Natural killer cell (primary cell): ENCODE measurements at places on chromosomes 6 and 20. TPM values are rescaled to one million over a fixed set of nuclear protein-coding genes. Genes with fewer than 3 reads are reported as not detected.

GRCh38 chr20:59643615-59644061, 39.3 kb downstream of the PHACTR3 start:
- H3K4me1 ChIP-seq, result no peaks in the 10 kb centered on the region
- H3K36me3 ChIP-seq, result no peaks in the 10 kb centered on the region
- no peak overlapping the region for H3K4me3 ChIP-seq
- H3K27me3 ChIP-seq, result no peaks in the 10 kb centered on the region
- H3K27ac ChIP-seq, result no peak overlapping the region

DNA sequence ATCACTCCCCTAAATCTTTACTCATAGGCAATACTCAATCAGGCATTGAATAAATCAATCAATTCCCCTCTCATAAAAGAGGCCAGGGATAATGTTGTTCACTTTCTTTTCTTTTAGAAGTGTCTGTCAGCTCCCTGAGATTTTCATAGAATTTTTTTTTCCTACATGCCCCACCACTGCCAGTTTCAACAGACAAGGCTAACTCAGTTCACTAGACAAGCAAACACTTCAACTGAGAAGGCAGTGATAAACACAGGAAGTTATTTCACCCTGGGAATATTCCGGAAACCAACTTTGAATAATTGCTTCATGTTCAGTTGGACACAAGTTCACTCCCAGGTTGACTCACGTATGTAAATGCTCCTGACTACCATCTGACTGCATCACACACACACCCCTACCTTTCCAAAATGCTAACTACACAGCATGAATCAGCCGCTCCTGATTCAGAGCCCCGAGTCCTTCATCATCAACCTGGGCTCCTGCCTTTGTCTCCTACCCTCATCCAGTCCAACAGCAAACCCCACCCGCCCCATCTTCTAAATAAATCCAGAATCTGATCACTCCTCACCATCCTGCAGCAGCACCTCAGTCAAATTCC, 143.9 kb downstream of the BCAS1 start:
- H3K4me1 ChIP-seq, result peaks cover 16% of the 10 kb centered on the region
- H3K36me3 ChIP-seq, result no peaks in the 10 kb centered on the region
- no peak overlapping the region for H3K4me3 ChIP-seq
- H3K27me3 ChIP-seq, result no peaks in the 10 kb centered on the region
- peak overlapping the region; percentile 46 for H3K27ac ChIP-seq

DNA sequence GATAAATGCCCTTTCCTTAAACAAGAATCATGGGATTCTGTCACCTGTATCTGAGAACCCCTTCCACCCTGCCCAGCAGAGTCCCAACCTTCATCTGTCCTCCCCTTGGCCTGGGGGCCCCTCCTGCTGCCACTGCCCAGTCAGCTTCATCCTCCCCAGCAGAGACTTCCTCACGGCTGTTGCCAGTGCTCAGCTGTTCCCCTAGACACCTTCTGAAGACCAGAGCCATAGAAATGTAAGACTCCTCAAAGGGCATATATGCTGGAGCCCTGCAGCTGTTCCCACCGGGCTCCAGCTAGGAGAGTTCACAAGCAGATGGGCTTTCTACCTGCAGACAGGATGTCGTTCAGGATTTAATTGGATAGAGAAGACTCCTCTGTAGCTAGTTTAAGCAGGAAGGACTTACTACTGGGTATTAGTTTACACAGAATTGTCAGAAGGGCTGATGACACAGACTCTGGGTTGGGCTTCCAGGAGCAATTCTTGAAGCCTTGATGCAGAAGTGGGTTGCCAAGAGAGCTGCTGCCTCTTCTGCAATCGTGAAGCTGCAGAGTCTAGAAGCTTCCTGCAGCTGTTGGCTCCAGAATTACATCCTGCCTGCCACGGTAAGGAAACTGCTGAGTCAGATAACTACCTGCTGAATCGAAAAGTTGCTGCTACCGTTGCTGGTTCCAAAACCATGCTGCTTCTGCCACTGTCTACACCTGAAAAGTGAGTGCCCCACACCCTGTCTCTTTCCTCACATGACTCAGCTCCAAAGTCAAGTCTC, 57.1 kb upstream of the MLN start:
- no peak overlapping the region for H3K4me3 ChIP-seq
- H3K27ac ChIP-seq, result no peak overlapping the region
- no peak for DNase-seq
- no peaks in the 10 kb centered on the region for H3K36me3 ChIP-seq

DNA sequence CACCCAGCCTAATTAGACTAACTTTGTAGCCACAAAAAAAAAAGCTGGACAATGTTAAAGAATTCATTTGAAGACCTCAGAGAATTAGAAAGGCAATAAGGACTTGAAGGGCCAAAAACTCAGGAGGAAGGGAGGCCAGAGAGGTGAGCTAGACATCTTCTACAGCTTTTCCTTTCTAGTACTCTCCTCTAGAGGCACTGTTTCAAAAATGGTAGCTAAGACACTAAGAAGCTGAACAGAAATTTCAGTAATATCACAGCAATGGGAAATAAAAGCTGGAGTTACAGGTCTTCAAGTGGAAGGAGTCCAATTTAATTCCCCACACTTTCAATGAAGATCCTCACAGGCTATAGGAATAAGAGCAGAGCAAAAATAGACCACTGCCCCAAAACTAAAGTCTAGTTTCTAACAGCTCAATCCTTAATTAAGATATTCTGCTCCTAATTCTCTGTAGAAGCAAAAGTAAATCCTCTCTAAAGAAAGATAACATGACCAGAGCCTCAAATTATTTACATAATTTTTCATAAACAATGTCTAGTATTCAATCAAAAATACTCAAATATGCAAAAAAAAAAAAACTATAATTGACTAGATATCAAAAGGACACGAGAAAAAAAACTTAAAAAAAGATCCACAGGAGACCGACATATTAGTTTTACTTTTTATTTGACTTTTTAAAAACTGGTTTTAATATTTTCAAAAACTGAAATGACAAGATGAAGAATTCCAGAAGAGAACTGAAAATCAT, 63.7 kb downstream of the RNGTT start:
- no peaks in the 10 kb centered on the region for H3K27me3 ChIP-seq
- no peak overlapping the region for H3K4me3 ChIP-seq
- peaks cover 21% of the 10 kb centered on the region for H3K36me3 ChIP-seq

DNA sequence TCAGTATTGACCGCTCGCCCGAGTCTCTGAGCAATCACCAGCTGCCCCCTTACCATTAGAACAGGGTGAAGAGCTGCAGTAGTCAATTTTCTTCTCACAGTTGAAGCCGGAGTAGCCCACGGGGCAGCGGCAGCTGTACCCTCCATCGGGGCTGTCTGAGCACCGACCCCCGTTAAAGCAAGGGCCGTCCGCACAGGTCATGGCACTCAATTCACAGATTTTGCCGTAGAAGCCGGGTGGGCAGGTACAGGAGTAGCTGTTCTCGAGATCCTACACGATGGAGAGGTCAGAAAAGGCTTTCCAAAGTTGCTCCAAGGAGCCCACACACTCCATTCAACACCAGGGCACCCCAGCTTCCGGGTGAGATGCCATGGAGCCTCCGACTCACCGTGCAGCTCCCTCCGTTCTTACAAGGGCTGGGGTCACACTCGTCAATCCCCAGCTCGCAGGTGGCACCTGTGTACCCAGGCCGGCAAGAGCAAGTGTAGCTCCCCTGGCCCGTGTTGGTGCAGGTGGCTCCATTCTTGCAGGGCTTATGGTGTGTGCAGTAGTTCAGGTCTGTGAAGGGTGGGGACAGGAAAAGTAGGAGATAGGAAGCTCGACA, 5.9 kb downstream of the DLL1 start:
- H3K36me3 ChIP-seq, result peaks cover 16% of the 10 kb centered on the region
- peaks cover 42% of the 10 kb centered on the region for H3K4me1 ChIP-seq
- no peak overlapping the region for H3K4me3 ChIP-seq
- H3K27ac ChIP-seq, result no peak overlapping the region

DNA sequence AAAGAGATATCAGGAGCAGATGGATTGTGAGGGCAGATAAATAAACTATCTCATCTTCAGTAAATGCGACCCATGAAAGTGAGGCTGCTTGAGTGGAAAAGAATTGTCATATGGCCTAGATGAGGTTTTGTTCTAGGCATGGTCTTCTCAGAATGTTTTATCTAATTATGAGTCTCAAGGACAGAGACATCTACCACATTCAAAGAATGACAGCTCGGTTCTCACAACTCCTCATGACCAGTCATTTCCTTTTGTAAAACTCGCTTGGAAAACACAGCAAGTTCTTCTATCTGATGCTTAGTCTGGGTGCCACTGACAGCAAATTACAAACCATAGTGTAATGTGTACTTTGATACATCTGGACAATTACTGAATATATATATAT, 140.5 kb downstream of the CCDC170 start:
- DNase-seq, result no peak
- H3K36me3 ChIP-seq, result no peaks in the 10 kb centered on the region
- no peak overlapping the region for H3K4me3 ChIP-seq
- no peaks in the 10 kb centered on the region for H3K4me1 ChIP-seq

DNA sequence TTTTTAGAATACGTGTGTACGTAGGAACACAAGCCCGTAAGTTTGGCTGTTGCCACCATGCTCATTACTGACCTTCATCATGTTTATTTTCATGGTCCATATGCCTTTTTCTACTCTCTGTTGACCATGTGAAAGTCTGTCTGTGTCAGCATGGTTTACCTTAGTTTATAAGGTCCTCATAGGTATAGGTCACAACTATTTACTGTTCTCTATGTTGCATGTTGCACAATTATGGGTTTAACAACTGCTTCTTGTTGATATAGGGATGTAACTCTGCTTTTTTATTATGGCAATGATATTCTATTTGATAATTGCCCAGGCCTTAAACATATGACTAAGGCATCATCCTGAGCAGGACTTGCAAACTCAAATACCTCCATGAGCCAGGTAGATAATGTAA, 13.4 kb upstream of the RANBP9 start:
- H3K27me3 ChIP-seq, result no peaks in the 10 kb centered on the region
- no peak overlapping the region for H3K27ac ChIP-seq
- DNase-seq, result no peak
- H3K4me1 ChIP-seq, result peaks cover 23% of the 10 kb centered on the region
- no peak overlapping the region for H3K4me3 ChIP-seq

DNA sequence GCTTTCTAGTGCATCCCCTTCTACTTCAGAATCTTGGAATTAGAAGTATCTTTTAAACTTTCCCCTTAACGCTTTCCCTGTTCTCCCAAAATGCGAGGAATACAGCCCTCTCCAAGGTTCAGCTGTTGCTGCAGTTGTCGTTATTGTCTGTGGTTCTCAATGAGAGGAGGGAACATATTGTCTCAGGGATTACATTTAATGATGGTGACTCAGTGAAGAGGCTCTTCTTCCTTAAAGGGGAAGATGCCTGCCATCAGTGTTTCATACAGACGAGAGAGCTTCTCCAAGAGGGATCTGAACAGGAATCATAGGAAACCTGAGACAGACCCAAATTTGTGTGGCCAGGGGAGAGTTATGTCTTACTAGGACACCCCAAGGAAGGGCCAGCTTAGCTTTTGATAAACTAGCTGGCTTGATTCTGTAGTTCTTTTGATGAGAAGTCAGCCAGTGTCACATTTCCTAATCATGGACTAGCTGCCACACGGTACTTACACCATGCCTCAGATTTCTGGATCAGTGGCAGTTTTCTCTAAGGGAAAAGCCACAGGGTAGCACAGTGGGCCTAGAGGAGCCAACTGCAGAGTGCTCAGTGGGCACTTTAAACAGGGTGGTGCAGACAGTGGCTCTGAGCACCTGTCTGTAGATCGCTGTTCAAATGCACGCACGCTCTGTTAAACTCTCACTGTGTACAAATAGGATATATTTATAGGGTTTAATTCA, 59.7 kb upstream of the TMEM181 start:
- H3K27ac ChIP-seq, result no peak overlapping the region
- H3K36me3 ChIP-seq, result peaks cover 29% of the 10 kb centered on the region
- DNase-seq, result no peak
- H3K4me3 ChIP-seq, result no peak overlapping the region
- H3K27me3 ChIP-seq, result no peaks in the 10 kb centered on the region
- no peaks in the 10 kb centered on the region for H3K4me1 ChIP-seq

DNA sequence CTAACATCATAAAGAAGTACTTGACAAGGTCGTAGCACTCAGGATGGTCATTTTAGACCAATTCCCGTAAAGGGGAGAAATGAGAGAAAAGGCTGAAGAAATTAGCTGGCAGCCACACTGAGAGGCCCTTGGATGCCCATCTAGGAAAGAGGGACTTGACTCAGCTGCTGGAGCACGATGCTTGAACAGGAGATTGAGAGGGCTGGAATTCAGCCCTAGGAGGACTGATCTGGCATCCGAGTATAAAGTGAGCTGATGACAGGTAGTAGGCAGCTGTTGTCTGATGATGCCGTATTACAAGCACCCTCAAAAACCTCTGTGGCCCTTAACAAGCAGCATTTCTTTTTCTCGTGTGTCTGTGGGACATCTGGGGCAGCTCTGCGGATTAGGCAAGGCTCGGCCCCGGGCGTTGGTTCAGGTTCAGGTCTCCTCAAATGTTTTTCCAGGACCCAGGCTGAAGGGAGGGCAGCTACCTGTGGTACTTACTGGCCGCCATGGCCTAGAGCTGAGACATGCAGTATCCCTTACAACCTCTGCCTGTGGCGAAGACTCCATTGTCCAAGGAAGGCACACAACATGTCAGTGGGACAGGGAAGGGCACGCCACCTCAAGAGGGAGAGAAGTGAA, 219.6 kb upstream of the SNX9 start:
- peaks cover 6% of the 10 kb centered on the region for H3K4me1 ChIP-seq
- H3K4me3 ChIP-seq, result no peak overlapping the region
- no peaks in the 10 kb centered on the region for H3K27me3 ChIP-seq
- H3K36me3 ChIP-seq, result no peaks in the 10 kb centered on the region
- DNase-seq, result no peak

- no peak for DNase-seq
- H3K4me3 ChIP-seq, result no peak overlapping the region
- peaks cover 10% of the 10 kb centered on the region for H3K4me1 ChIP-seq
- H3K36me3 ChIP-seq, result peaks cover 6% of the 10 kb centered on the region
- no peaks in the 10 kb centered on the region for H3K27me3 ChIP-seq
Measured at GRCh38 chr6:161130967-161131766, 139.6 kb downstream of the MAP3K4 start.

DNA sequence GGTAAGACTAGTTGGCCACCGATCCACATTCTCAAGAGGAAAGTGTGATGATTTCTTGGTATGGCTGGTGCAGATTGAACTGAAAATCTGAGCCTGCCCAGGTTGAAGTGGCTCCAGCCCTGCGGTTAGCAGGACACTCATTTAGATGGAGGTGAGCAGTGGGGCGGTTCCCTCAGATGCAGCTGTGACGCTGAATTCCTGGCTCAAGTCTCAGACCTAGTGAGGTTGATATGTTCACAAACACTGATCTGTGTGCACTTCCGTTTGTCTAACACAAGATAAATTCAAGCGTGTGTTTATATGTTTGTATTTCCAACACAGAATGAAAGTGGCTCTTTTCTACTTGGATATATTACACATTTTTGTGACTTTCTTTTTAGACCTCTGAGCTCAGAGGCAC, 83.4 kb upstream of the FRMD1 start:
- no peaks in the 10 kb centered on the region for H3K27me3 ChIP-seq
- H3K4me3 ChIP-seq, result no peak overlapping the region
- no peaks in the 10 kb centered on the region for H3K4me1 ChIP-seq
- no peak overlapping the region for H3K27ac ChIP-seq
- DNase-seq, result no peak

Gene FUCA2
- total RNA-seq, result 15.5 TPM

Gene LTA
- total RNA-seq, result 7.6 TPM

Gene CCN5
- total RNA-seq, result not detected

Gene BANF2
- total RNA-seq, result not detected

Gene AVP
- not detected for total RNA-seq

Gene BMP6
- 0.25 TPM for total RNA-seq
